ENCODE measurements at places on chromosomes 7 and 10.

GRCh38 chr7:25857376-25858067 lies 294.5 kb upstream of the NFE2L3 start:
- DNase-seq = no peak

GRCh38 chr10:122246830-122247520 lies 24.1 kb upstream of the BTBD16 start:
- DNase-seq = no peak

- DNase-seq = no peak
Measured at GRCh38 chr10:35561715-35562114, 43.4 kb upstream of the GJD4 start.

DNA sequence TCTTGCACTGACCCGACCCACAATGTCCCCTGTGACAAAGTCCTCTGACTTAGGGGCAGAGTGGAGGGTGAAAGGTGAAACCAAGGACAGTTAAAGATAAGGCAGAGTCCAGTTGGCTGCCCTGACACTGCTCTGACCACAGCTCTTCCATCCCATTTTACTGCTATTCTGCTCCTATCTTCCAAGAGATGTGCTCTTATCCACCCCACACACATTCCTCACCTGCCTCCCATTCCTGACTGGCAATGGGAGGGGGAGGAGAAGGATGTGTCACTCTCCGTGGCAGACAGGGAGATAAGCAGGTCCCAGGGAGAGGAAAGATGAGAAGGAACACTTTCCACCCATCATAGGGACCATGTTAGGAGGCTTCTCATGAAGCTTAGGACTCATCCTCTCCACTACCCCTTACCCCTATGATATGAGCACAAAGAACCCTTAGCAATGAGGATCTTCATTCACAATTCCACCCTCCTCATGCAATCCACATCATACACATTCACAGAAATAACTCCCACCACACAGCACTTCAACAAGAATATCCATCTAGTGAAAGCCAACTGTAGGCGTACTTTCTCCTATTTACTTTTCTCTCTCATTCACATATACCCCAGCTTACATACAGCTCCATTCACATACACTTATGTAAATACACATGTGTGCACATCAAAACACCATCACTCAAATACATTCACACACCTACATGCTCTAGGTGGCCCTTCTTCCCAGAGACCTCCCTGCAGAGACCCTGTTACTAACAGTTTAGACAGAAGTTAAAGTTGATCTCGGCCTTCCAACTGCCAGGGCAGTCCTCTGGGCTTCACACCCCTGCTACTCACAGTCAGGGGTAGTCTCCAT lies 6.6 kb downstream of the SYNPO2L start:
- DNase-seq = no peak

DNA sequence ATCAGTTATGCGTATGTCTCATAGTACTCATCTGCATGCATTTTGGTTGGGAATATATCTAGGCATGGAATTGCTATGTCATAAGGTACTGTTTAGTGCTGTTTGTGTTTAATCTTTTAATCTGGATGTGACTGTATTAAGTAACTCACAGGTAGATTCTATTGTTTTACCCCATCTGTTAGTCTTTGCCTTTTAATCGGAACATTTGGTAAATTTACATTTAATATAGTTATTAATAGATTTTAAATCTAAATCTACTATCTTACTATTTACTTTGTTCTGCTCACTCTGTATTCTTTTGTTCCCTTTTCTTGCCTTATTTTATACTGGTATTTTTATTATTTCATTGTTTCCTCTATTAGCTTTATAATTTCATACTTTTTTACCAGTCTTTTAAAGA lies 10.6 kb upstream of the ITGA8 start:
- DNase-seq = no peak

DNA sequence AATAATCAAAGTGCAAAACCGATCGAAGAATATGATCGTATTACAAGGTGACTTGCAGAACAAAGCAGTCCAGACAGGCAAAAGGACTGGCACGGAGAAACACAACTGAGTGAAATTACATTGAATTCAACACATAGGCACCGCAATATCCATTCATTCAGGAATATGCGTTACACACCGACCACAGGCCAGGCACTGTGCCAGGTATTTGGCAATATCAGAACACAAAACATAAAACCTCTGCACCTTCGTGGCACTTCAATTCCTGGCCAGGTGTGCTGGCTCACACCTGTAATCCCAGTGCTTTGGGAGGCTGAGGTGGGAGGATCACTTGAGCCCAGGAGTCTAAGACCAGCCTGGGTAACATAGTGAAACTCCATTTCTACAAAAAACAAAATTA lies 187.9 kb downstream of the DIP2C start:
- no peak for DNase-seq
